ENCODE measurements at places on chromosomes 4 and X. TPM values are rescaled to one million over a fixed set of nuclear protein-coding genes. Genes with fewer than 3 reads are reported as not detected.

GRCh38 chrX:118272242-118272641, 73.7 kb upstream of the WDR44 start:
- DNase-seq = peak; percentile 52

GRCh38 chrX:130167040-130167439, 1.4 kb upstream of the AIFM1 start:
- no peak for DNase-seq

GRCh38 chr4:140884431-140885058, 128.4 kb upstream of the TBC1D9 start:
- peak; percentile 80 for DNase-seq

DNA sequence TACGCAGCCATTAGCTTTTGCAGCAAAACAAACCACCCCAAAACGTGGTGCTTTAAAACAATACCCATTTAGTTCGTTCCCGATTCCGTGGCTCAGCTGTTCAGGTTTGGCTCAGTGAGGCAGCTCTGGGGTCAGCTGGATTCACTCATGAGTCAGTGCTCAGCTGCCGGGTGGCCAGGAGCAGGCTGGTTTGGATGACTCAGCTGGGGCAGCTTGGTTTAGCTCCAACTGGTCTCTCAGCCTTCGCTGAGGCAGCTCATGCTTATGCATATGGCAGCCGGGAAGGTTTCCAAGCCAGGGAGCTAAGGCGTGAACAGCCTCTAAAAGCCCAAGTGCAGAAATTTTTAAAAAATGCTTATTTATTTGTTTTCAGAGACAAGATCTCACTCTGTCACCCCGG, 13.3 kb upstream of the CD99 start:
- DNase-seq = peak; percentile 99

The ABHD18 gene
- polyA plus RNA-seq = 1.2 TPM

The OSTC gene
- polyA plus RNA-seq = 173 TPM

The DAPP1 gene
- not detected for polyA plus RNA-seq

The GSX2 gene
- not detected for polyA plus RNA-seq

Data from IMR-90 (cell line).